ENCODE measurements at places on chromosomes 12 and 14.

DNA sequence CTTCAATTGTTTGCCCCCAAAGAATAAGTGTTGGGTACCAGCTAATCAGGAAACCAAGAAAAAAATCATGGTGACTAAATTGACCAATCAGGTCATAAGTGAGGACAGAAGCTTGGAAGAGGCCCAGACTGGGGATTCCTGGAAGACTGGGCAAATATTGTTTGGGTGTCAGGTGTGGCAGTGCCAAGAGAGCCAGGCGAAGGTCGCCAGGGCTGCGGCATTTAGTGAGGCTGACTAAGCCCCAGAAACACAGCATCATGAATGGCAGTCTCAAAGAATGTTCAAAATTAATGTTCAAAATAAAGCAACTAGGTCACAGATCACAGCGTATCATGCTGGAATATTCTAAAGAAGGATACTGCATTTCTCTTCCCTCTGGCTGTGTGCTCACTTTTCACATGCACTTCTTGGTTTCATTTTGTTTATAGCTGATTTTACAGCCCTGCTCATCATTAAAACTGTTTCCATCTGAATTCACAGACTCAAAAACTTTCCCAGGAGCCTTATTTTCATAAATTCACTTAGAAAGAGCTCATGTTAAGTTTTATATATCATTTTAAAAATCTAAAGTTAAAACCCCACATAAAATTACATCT lies 85.3 kb upstream of the OVCH1 start:
- DNase-seq = no peak

DNA sequence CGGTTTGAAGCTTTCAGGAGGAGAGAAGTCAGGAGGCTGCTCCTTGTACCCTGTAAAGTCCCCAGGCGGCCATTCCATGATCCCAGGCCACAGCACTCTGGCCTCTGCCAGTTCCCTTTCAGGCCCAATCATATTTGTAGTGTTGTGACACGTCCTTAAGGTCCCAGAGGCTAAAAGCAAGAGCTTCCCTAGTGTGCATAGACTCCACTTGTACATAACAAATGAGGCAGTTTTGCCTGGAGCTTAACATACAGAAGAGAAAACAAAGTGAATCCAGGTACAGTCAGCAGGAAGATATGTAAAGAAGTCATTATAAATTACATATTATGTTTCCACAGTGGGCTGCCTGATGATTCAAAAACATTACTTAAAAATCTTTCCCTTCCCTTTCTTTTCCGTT lies 81.1 kb upstream of the RPH3A start:
- DNase-seq = no peak

GRCh38 chr14:101087614-101088394 lies 184.3 kb upstream of the RTL1 start:
- no peak for DNase-seq

DNA sequence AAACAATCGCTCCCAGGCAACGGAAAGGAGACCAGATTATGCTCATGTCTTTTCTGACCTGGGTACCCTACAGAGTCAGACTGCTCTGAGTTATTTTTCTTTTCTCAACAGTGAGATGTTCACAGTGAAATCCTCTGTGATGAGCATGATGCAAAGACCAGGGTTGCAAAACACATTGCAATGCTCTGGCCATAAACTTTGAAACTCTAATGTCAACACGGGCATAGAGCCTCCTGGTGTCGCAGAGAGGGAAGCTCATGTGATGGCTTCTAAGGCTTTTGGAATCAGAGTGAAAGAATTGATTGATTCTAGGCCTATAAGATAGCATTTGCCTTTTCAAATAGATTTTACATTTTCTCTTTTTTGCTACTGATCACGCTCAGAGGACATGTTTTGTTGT lies 193.4 kb downstream of the RASSF9 start:
- DNase-seq = no peak

DNA sequence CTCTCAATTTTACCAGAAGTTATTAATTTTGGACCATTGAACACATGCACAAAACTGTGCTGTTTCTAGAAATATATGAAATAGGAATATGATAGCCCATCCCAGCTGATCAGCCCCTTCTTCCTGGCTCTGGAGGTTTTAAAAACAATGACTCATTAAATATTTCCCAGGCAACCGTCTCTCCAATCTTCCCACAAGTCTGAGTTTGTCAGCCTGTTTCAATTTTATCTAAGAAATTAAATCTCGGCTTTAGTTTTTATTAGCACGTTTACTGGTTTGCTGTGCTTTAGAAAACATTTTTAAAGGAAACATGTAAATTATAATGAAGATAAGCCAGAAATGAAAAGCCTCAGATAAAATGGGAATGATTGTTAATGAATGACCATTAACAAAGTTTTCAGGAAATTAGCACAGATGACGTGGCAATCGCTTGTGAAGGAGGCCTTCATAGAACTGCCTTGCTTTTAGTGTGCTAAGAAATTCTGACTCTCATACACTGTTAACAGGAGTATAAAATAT lies 89.3 kb upstream of the RAP1B start:
- no peak for DNase-seq

GRCh38 chr14:34926552-34926951 lies 51.4 kb upstream of the BAZ1A start:
- DNase-seq = no peak

- DNase-seq = no peak
Measured at GRCh38 chr12:93653079-93653478, 24.1 kb upstream of the CRADD start.

DNA sequence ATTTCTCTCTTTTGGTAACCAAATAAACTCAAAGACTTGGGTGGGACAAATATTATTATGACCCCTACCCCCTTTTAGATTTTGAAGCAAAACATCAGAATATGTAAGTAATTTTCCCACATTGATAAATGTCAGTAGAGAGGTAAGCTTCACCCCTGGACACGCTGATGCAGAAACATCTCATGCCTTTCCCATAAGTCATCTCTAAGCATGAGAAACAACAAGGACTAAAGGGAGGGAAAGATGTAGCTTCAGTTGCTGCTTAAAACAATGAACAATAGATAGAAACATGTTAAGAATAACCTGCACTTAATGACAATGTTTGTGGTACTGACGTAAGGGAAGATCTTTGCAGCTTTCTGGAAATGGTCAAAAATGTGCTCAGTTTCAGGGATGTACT lies 56.3 kb upstream of the SLC8A3 start:
- DNase-seq = no peak

DNA sequence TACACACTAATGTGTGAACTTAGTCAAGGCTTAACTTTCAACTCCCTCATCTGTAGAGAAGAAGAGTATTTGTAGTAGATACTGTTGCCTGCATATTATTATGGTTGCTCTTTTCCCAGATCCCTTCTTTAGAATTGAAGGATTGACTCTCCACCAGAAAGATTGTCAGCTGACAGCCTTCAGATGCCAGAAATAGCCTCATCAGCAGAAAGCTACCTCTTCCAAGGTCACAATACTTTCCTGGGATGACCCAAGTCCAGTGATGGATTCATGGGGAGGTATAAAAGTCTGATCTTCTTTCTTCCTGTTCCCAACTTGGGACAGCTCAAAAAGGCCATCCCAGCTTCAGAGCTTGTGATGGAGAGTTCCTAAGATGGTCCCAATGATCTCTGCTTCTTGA lies 78.2 kb downstream of the TBX5 start:
- no peak for DNase-seq

DNA sequence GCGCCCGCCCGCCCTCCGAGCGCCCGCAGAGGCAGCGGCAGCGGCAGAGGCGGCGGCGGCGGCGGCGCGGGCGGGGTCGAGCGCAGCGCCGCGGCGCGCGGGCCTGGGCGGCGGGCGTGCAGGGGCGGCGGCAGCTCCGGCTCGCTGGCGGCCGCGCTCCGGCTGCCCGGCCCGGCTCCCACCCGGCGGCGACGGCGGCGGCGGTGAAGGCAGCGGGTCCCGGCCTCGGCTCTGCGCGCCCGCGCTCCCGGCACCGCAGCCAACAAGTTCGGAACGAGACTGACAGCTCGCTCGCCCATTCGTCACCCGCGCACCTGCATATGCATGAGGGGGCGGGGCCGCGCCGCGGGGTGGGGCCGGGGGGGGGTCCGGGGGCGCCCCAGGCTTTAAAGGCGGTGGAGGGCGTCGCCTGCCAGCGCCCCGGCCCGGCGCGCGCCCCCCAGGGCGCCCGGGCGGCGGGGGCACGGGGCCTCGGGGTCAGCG lies at the start of gene JAG2:
Gene JAG2, minus strand, starts transcription at position 281 of the 483 bp plus-strand sequence. CDS start 356 bp downstream, outside the sequence.
- no peak for DNase-seq

DNA sequence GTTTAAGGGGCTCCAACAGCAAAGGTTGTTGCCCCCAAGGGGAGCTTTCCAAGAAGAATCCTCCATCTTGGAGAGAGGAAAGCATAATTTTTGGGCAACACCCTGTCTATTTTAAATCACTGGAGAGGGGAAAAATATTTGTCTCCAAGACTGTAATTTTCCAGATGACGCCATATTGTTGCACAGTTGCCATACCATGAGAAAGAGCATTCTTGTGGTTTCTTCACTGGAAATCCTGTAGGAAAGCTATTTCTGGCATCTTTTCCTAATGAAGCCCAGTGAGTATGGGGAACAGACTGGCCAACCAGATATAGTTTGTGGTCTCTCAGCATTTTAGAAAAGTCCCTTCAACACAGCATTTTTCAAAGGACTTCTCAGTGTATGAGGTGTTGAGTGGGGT lies 88.1 kb upstream of the MANSC4 start:
- DNase-seq = no peak

DNA sequence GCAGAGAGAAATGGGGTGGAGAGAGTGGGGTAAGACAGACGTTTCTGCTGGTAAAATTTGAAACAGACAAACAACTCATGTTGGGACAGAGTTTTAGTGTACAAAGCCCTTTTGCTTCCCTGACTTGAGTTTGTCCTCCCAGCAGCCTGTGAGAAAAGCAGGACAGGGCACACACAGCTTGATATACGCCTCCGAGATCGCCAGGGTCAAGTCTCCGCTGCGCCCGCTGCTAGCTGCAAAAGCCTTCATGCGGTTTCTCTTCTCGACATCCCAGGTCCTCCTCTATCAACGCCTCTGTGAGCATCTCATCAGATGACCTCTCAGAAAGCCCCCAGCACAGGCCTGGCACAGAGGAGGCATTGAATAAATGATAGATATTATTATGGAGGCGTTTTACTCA lies 9.4 kb upstream of the BCL11B start:
- DNase-seq = no peak

DNA sequence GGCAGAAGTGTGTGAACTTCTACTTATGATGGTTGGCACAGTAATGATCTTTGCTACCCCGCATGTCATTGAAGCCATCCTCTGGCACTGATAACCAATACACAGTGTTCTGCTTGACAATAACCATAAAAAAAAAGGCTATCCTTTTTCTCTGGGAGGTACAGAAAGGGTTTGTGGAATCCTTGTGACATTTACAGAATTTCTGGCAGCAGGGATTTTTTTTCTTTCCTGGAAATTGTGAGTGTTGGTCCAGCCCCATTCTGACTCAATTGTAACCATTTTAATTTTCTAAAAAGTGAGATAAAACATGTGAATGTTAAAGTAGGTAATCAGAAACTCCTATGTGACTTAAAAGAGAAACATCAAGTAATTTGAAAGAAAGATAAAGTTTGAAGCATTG lies 943.8 kb downstream of the TMTC2 start:
- DNase-seq = no peak

DNA sequence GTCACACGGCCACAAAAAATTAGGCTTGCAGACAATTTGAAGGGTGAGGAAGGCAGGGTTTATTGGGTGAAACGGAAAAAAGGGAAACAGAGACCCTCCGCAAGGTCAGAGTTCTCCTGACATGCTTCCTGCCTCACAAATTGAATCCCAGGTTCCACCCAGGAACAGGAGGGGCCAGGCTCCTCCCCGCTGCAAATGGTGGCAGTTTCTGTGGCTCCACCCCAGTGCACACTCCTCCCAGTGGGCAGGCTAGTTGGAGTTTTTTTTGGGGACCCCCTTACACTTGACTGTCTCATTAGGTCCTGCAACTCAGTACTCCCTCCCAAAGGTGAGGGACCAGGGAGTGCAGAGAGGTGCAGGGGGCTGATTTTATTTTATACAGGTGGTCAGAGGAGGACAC lies 39.4 kb upstream of the PPP1CC start:
- DNase-seq = no peak

- DNase-seq = no peak
Measured at GRCh38 chr12:12408265-12408690, 51.4 kb downstream of the BORCS5 start.

DNA sequence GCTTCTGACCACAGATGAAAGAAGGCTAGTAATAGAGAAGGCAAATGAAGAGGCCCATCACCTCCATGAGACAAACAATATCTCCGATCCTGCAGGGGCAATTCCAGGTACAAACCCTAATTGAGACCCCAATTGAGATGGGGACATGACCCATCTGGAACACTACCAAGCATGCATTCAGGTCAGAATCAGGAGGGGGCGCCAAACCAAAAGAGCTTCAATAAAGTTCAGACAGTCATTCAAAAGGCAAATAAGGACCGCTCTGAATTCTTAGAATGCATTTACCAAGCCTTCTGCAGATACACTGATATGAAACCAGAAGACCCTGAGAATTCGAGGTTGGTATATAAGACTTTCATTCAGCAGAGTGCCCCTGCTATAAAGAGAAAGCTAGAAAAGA lies 10.2 kb upstream of the EDDM3B start:
- DNase-seq = no peak

DNA sequence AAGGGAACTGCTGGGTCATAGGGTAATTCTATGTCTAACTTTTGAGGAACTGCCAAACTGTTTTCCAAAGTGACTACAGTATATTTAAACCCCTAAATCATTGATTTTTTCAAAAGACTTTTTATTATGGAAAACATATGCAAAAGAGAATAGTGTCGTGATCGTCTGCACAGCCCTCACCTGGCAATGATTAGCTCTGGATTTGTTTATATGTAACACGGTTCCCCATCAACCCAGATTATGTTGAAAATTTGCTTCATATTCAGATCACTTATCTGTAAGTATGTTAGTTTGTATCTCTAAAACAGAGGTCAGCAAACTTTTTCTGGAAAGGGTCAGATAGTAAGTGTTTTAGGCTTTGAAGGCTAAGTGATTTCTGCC lies 52.7 kb downstream of the CCDC92 start:
- DNase-seq = no peak

DNA sequence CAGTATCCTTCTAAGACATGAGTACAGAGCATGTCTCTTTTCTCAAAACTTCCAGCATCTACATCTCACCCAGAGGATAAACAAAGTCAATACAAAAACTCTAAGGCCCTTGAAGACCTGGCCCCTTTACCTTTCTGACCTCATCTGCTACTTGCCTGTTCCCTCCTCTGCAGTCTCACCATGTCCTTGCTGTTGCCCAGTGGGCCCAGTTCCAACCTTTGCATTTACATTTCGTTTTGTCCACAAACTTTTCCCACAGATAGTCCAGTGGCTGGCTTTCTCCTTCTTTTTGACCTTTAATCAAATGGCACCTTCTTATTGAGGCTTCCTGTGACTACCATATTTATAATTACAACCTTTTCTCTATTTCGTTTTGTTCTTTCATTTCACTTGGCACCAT lies 1.6 kb downstream of the IRAK4 start:
- no peak for DNase-seq

DNA sequence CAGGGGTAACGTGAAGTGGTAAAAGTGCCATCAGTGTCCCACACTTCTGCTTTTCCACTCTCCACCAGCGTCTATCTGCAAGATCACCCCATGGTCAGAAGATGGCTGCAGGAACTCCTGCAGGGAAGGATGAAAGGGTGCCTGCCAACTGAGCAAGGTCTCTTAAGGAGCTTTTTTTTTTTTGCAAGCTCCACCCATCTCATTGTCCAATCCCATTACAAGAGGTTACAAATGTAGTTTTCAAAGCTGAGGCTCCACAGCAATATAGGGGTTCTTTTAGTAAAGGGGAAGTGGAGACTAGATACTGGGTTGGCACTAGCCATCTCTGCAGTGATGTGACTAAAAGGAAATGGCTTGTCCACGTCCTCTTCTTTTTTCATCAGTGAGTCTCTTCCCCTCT lies 5.9 kb upstream of the BHLHE41 start:
- DNase-seq = no peak
